ENCODE measurements at places on chromosomes 2 and 18.
A peak's percentile ranks its signal among the peaks of the same experiment; 100 is the strongest.

DNA sequence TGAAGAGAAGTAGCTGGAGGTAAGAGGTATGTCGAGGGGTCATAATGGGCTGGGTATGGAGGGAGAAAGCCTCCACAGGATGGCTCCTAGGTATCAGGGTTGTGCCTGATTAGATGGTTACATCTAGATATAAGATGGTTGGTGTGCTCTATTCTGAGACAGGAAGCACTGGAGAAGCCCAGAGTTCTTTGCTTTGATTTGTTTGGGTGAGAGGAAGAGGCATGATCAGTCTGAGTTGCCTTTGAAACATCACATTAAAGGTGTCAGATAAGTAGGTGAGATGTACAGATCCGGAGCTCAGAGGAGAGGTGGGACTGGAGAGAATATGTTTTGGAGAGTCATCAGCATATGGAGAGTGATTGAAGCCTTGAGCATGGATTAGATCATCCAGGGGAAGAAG is 74.1 kb downstream of the KLHL29 start:
- DNase-seq: no peak

GRCh38 chr2:100658017-100658416 is 95.2 kb downstream of the PDCL3 start:
- no peak for DNase-seq

DNA sequence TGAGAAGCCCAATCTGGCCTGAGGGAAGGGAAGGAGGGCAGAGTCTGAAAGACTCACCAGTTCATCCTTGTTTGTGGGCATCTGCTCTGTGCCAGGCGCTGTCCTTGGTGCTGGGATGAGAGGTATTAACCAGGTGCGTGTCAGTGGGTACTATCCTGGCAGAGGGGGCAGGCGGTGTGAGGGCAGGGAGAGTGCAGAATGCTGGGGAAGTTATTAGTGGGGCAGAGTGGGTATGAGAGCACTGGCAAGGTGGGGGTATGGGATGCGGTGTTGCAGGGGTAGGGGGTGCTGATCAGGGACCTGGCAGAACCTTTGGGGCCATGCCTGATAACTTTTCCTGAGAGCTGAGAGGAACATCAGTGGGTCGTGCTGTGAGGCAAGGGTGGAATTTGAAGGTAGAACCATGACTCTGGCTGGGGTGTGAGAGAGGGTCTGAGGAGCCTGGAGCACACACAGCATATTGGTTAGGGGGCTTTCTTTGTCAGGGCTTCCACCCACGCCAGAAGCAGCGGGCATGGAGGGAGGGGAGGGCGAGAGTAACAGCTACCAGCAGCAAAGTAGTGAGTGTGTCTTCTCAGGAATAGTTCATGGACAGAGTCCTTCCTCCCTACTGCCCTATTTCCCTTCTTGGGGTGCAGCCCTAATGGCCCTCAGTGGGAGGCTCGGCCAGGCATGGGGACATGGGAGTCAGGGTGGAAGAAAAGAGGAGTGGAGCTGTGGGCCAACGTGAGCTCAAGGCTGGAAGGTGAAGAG is 290.7 kb downstream of the CYP26B1 start:
- no peak for DNase-seq

- no peak for DNase-seq
These were observed 75.4 kb downstream of the SFXN5 start for GRCh38 chr2:72996117-72996502.

GRCh38 chr2:19362094-19362754 is 3.8 kb upstream of the OSR1 start:
- DNase-seq: no peak

DNA sequence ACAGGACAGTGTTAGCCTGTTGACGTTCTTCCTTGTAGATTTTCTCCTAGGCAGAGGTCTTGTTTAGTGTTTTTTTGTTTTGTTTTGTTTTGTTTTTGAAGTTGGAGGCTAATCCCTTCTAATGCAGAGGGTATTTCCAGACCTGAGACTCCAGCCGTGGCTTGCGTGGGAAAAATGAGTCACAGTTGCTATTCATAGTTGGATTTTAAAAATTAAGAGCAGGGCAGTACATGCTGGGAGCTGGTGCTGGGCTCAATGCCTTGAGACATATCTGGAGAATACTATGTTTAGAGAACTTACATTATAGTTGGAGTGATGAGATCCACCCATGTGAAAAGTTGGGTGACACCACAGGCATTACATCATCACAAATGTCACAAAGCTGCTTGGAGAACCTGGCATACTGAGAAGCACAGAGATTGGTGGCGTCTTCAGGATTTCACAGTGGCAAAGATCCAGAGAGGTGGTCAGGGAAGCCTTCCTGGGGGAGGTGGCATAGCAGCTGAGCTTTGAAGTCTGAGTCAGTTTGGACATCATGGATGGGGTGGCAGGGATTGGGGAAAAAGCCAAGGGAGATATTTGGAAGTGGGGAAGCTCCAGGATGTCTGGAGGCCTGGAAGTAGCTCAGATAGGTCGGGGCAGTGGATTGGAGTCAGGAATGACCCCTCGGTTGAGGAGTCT is 249.4 kb downstream of the LOXHD1 start:
- DNase-seq: no peak

DNA sequence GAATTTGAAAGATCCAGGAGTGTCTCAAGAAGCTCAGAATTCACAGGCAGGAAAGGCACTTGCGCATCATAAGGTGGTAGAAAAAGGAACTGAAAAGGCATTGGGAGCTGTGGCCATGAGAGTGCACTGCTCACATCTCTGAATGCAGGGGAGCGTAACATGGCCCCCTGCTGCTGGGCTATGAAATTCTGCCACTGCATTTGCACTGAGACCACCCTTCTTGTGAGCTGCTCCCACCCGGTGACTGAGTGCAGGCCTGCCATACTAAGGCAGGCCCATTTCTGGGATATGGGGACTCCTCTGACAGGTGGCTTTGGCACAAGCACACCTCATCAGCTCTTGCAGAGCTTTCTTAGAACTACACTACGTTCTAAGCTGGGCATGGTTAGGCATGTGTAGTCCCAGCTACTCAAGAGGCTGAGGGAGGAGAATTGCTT is 25.3 kb upstream of the STARD7 start:
- DNase-seq: peak; percentile 2

DNA sequence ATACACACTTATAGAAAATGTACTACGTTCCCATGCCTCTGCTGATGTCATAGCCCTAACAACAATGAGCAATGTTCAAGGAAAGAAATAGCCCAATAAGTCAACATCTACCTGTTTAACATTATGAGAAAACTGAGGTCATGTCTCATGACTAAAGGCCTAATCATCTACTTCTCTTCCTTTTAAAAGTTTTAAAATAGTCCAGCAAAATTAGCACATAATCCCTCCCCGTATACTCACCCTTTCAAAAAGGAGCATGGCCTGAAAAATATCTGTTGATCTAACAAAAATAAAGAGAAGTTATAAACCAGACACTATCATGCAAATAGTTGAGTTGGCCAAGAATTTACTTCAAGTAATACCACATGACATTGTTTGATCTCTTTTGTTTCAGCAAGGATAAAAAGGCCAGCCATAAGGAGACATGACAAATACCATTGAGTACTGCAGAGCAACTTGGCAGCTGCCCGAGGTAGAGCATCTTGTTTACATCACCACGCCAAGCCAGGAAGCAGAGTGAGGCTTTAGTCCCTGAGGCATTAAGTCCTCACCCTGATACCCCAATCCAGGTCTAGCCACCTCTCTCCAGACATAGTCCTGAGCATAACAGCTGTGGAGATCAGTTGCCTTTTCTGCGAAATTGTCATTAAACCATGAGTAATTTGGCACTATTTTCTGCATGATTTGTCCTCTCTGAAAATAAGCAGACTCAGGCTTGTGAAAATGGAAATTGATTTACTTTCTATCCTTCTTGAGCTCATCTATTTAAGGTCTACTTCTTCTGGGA is 137.4 kb upstream of the ETAA1 start:
- DNase-seq: peak; percentile 31

- DNase-seq: no peak
These were observed 50.8 kb downstream of the G6PC2 start for GRCh38 chr2:168951871-168952270.

DNA sequence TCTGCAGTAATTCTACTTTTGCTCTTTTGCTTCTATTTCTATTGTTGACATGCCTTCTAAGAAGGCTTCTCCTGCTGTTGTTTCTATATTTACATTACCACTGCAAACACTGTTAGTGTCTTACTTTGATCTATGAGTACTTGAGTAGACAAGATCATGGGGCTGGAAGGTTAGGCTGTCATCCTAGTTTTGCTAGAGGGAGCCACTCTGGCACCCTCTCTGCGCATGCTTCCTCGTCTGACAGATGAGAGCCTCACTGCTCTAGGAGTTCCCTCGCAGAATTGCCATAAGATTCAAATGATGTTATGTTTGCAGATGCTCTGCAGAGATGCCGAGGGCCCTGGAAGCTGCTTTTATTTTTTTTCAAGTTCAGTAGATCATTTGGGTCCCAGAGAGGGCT is 185.6 kb downstream of the RNF144A start:
- no peak for DNase-seq

DNA sequence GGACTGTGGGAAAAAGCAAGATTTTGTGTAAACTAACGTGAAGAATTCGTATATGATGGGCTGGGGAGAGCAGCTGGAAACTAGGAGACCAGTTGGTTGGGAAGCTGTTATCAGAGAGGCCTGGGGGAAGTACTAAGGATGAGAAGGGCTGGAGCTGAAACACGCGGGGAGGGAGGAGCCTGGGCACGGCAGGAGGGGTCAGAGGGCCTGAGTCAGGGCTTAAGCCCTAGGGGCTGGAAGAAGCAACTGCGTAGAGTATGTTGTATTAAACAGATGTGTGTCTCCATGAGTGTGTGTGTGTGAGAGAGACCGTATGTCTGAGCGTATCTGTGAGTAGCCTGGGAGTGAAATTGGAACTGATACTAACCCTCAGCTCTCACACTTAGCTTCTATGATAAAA is 8.4 kb downstream of the POMC start:
- DNase-seq: peak; percentile 34

DNA sequence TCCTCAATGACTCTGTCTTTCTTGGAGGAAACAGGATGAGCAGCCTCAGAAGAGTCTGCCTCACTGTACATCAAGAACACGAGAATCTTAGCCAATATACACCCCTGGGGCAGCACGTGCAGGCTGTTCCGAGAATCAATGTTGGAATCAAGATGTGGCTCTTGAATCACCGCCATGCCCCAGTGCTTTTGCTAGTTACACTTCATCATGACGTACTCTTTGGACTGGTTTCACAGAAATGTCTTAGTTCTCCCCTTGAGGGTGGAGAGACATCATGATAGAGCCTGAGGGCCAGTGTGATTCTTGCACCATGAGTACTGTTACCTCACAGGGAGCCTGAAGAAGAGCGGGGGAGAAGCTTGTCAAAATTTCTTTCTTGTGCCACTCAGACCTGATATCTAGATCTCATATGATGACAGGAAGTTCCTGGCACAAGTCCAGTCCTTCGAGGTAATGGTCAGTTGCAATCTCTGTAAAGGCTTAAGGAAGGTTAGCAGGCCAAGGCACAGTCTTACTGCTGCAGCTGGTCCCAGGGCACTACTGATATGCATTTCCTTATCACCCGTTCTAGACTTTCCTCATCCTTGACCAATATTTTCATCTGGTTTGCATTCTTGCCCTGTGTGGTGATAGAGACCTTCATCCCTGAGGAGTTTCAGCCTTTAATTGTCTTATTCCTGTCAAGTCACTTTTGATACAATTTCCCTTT is 28.2 kb upstream of the STAT4 start:
- DNase-seq: peak; percentile 80

GRCh38 chr2:130252880-130253645 is 54.8 kb upstream of the TUBA3E start:
- DNase-seq: peak; percentile 64

- DNase-seq: peak; percentile 47
These were observed 215.2 kb downstream of the VAPA start for GRCh38 chr18:10128921-10129501.

DNA sequence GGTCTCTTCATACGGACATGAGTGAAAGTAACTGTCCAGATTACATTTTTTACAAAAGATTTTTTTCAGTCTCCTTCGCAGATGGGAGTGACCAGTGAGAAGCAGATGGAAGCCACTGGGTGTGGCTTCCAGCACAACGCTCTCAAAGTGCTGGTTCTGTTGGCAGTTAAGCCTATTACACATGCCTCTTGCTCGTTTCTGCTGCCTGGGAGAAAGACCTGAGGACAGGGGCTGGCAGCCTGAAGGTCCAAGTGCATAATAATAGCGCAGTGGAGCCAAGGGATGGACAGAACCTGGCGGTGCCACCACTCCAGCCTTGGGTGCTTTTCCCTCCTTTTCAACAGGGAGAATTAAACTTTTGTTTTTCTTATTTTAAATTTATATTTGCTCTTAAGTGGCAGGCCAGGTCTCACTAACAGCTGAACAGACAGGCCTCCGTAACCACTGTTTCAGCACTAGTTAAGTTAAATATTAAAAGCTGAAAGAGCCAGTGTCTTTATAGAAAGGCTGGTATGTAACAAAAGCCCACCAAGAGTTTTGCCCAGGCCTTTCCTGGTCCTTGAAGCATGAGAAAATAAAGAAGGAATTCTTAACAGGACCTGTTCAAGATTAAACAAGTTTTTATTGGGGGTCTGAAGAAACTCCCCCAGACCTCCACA is 1.2 kb upstream of the SKA1 start:
- no peak for DNase-seq

DNA sequence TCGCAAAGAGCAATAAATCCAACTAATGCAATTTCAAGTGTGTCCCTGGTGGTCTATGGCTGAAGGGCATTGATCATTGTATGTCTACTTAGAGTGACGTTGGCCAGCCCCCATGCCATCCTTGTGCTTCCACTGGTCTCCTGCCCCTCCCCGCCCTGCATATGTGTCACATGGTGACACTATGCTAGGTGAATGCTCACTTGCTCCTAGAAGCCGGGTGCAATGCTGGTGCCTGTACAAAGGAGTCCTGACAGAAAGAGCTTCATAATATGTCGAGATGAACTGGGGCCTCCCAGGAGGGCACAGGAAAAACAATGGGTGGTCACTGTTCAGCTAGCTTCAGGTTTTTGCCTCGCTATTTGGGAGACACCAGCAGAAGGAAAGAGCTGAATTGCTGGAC is 5.9 kb upstream of the TRABD2A start:
- DNase-seq: no peak

- no peak for DNase-seq
These were observed 105.0 kb downstream of the GPD2 start for GRCh38 chr2:156541229-156541628.

DNA sequence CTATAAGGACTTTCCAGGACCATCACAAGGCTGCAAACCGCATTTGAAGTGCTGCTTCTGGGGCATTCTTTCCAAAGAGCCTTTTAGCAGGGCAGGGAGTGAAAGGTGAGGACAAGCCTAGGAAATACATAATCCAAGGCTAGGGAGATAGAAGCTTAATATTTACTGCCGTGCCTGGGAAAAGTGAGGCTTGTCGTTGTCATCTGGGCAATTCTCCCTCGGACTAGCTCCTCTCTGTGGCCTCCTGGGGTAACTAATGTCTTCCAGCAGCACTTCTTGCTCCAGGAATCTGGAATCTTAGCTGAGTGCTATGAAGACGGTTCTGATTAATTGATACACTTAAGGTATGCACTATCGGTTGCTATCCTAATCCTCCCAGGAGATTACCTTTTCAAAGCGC is 69.3 kb upstream of the ATL2 start:
- DNase-seq: peak; percentile 36
